ENCODE measurements at places on chromosomes 4 and X.

GRCh38 chr4:45453258-45453853, 670.5 kb downstream of the GABRG1 start:
- DNase-seq: no peak

- no peak for DNase-seq
Measured at GRCh38 chr4:36692586-36692985, 411.2 kb downstream of the DTHD1 start.

DNA sequence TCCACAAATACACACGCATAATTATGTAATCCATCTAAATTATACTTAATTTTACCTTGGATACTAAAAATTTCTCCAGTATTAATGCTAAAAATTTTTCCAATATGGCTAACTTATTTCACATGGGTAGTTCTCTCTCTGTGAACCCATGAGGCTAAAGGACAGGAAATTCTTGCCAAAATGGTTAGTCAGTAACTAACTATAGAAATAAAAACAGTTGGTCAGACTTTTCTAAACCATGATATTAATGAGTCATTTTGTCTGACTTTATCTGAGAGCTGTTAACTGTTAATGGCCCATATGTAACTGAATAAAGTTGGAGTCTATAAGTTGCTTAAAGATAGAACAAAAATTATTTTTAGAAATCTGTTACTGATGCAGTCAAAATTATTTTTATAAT, 549.4 kb downstream of the TLL1 start:
- DNase-seq: no peak

DNA sequence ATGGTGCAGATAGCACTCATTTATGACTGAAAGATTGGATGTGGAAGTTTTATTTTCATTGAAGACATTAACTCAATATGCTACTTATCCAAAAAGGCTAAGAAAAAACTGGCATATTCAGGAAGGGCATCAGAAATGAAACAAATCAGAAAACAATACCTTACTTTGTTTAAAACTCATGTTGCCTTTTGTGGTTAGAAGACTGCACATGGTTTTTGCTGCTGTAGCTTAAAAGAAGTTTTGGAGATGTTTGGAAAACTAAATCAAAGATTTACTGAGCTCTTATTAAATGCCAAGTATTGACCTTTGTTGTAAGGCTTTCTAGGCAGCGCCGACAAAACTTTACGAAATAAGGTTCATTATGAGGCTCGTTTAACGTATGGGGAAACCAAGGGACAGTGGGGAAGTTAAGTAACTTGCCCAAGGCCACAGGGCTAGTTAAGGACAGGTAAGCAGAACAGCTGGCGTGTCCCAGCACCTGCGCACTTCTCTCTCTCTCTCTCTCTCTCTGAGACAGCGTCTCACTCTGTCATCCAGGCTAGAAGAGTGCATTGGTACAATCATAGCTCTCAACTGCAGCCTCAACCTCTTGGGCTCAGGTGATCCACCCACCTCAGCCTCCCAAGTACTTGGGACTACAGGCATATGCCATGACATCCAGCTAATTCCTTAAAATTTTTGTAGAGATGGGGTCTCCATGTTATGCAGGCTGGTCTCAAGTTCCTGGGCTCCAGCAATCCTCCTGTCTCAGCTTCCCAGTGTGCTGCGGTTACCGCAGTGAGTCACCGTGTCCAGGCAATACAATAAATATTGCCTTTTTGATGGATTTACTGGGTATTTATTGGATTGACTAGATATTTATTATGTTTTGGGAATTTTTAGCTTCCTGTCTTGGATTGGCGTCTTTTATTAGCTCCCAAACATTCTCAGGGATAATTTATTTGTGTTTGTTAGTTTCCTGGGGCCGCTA, 16.1 kb downstream of the LRP2BP start:
- DNase-seq: no peak

DNA sequence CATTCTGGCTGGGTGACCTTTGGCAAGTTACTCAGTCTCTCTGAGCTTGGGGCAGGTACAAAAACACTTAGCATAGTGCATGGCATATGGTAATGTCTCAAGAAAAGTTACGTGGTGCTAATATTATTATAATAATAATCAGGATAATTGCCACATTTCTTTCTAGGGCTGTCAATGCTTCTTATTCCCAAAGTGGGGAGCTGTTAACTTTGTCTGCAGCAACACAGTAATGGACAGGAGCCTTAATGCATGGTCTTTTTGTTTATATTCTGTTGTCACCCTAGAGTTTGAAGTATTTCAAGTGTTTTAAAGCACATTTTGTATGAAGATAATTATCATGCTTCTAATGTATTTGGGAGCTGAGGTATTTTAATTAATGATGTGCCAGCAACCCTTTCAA, 121.8 kb downstream of the FHIP1A start:
- no peak for DNase-seq

- no peak for DNase-seq
Measured at GRCh38 chr4:48153791-48154550, 19.9 kb upstream of the TXK start.

GRCh38 chr4:61200916-61201526, 895 bp downstream of the ADGRL3 start:
- no peak for DNase-seq

DNA sequence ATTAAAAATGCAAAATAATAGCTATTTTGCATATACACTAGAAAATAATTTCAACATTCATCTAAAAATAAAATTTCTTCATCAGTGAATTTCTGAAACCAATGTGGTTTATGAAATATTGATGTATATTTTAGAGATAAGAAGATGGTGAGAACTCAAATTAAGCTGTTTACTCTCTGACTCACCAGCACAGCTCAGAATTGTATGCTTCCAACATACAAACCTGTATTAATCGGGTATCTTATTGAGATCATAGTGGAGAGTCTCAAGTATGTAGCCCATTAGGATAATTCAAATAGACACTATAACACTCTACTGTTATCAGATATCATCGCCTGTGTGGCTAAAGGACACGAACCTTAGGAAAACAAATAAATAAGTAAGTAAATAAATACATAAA, 899.5 kb upstream of the INTU start:
- no peak for DNase-seq

GRCh38 chr4:188127214-188127874, 11.9 kb upstream of the TRIML1 start:
- DNase-seq: no peak

- DNase-seq: no peak
Measured at GRCh38 chrX:53280331-53281320, 758 bp downstream of the IQSEC2 start.

DNA sequence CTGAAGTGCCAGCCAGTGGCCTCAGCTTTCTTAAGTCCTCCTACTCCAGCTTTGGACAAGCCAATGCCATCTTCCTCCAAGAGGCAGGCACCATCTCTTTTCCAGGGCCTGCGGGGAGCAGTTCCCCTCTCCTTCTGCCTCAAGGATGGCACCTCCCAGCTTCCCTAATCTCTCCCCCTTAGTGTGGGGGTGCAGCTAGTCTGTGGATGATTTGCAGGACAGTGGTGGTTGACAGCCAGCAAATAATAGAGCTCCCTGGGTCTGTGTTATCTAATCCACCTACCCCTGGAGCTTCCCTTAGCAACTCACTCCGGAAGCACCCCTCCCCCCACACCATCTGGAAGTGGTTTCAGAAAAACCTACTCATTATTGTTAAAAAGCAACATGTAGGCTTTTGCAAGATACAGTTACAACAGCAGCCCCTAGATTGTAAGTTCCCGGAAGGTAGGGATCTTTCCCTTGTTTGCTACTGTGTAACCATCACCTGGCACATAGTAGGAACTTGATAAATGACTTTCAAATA, 247.1 kb downstream of the BCOR start:
- no peak for DNase-seq

GRCh38 chr4:38202242-38202641, 242.0 kb downstream of the PTTG2 start:
- no peak for DNase-seq

GRCh38 chr4:740656-741282, 35.1 kb downstream of the PCGF3 start:
- DNase-seq: no peak

- DNase-seq: no peak
Measured at GRCh38 chrX:54093571-54093970, 49.3 kb upstream of the PHF8 start.

- no peak for DNase-seq
Measured at GRCh38 chr4:17497890-17498523, 13.9 kb downstream of the QDPR start.
